NB4 (cell line): ENCODE measurements at places on chromosomes 4 and X.

GRCh38 chrX:19602866-19603622 is 87.7 kb upstream of the MAP3K15 start:
- DNase-seq, result no peak

DNA sequence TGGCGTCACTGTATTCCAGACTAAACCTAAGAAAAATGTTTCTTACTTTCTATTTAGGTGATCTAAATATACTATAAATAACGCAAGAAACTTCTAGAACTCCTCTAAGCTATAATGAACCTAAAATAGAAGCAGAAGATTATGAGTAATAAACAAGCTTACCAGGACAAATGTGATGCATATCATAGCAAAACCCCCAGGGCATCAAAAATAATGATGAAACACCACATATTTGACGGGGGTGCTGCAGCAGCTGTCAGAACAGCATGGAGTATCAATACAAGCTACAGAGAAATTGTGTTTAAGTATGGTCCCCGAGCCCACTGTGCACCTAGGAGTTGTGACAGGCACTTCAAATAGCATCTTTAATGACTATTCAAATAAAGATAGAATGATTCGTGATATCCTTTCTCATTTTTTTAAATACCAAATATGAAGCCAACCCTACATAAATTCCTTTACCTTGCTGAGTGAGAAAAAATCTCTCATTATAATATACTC is 337.3 kb downstream of the CENPC start:
- DNase-seq, result no peak

DNA sequence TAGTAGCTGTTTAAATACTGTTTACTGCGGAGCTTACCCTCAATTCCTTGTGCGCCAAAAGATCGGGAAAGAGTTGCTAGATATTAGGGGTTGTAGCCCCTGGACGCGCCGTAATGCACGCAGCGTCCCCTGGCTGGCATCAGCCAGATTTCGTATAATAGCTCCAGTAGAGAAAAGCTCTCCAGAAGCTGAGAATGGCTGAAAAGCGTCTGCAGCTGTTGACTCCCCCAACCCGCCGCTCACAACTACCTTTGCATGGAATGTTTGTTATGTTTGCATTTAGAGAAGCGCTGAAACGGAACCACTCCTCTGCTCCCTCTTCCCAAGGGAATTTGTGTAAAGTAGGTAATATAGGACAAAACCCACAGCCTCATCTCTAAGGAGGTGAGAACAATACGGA is 3.7 kb downstream of the DOCK11 start:
- no peak for DNase-seq

GRCh38 chr4:164892018-164892417 is 15.0 kb downstream of the APELA start:
- no peak for DNase-seq

DNA sequence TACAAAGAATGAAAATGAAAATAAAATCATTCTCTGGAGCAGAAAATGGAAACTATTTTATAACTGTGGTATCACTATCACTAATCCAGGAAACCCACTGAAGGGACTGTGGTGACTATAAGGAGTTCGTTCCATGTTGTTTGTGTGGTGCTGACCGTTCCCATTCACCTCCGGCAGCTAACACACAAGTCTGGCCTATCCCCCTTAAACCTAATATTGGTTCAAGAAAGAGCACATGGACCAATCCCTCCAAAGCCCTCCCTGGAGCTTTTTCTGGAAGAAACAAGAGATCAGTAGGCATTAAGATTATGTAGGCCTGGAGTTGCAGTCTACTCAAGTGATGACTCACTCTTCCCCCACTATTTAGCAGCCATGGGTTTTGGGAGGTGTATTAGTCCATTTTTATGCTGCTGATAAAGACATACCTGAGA is 25.9 kb upstream of the FAM241A start:
- DNase-seq, result no peak
